ENCODE measurements at places on chromosomes 5 and 9. TPM values are rescaled to one million over a fixed set of nuclear protein-coding genes. Genes with fewer than 3 reads are reported as not detected.

DNA sequence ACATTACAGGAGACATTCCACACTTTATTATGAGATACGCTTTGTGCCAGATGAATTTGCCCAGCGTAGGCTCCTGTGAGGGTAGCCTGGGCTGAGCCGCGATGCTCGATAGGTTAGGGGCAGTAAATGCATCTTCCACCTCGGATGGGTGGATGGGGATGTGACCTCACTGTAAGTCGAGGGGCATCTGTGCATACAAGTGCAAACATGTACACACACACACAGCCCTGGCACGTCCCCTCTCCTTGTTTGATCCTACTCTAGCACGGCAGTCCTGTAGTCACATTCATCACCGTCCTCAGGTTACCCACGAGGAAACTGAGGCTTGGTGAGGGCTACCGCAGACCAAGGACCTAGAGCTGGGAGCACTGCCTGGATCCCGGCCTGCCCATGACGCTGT is 166.8 kb downstream of the COL23A1 start:
- no peaks in the 10 kb centered on the region for H3K36me3 ChIP-seq
- DNase-seq = no peak
- no peaks in the 10 kb centered on the region for H3K4me1 ChIP-seq
- no peak overlapping the region for H3K27ac ChIP-seq
- H3K4me3 ChIP-seq = no peak overlapping the region

GRCh38 chr9:126852086-126852688 is 8.3 kb upstream of the ZBTB34 start:
- no peak overlapping the region for H3K4me3 ChIP-seq
- H3K27ac ChIP-seq = no peak overlapping the region
- no peaks in the 10 kb centered on the region for H3K4me1 ChIP-seq
- no peak for DNase-seq
- H3K27me3 ChIP-seq = peaks cover 17% of the 10 kb centered on the region

DNA sequence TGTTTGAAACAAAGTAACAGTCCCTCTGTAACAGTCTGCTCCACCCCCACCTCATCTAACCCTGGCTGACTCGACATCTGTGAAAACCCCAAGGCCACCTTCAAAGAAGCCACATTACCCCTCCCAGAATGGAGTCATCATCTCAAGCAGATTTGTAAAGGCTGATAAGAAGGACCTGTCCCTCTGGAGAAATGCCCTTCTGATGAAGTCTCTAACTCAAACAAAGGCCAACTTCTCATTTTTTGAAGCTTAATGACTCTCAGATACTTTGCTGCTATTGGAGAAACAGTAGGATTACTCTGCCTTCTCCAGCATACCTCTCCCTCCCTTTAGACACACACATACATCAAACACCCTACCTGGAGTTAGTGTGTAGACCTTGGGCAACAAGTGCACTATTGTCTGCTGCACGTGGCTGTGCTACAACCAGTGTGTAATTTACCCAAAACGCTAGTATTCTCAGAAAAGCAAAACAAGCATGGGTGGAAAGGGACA is 5.3 kb upstream of the SUSD1 start:
- no peaks in the 10 kb centered on the region for H3K36me3 ChIP-seq
- H3K4me3 ChIP-seq = no peak overlapping the region

DNA sequence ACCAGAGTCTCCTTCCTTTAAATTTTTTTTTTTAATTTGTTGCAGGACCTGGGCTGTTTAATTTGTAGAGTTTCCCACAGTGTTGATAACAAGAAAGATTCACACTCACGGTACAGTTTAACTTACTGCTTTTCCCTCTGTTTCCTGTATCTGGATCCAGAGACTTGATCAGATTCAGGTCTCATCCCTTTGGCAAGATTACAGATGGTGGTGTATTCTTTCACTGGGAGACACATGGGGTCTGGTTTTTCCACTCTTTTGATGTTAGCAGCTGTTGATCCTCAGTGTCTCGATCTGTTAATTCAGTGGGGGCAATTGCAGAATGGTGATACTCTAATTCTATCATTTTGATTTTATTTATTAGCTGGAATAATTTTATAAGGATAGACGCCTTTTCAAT is 75.4 kb upstream of the TNFAIP8 start:
- H3K4me3 ChIP-seq = no peak overlapping the region
- no peak overlapping the region for H3K27ac ChIP-seq
- H3K27me3 ChIP-seq = no peaks in the 10 kb centered on the region
- DNase-seq = no peak

DNA sequence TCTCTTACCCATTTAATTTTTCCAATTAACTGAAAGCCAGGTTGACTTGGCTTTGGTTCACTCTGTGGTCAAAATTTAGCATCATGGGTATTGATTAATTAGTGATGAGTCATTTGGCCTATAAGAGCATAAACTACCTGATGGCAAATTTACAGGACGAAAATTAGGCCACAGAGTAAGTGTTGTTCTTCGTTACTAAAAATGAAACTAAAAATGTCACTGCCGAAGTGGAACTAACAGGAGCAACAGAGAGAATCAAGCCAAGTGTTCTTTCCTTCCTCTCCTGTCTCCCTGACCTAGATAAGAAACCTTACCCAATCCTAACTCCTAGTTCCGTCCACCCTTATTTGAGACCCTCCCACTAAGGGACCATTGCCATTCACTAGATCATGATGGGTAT is 176.9 kb downstream of the RAB3C start:
- peak overlapping the region; percentile 5 for H3K4me3 ChIP-seq
- H3K4me1 ChIP-seq = peaks cover 16% of the 10 kb centered on the region
- H3K27ac ChIP-seq = peak overlapping the region; percentile 60
- H3K36me3 ChIP-seq = no peaks in the 10 kb centered on the region

The DEPDC1B gene
- total RNA-seq = 1.3 TPM

GRCh38 chr5:112787896-112788295 is 50.2 kb downstream of the APC start:
- DNase-seq = no peak
- no peaks in the 10 kb centered on the region for H3K4me1 ChIP-seq
- H3K27me3 ChIP-seq = no peaks in the 10 kb centered on the region
- H3K36me3 ChIP-seq = peaks cover 54% of the 10 kb centered on the region

- H3K27ac ChIP-seq = no peak overlapping the region
- no peaks in the 10 kb centered on the region for H3K4me1 ChIP-seq
- no peaks in the 10 kb centered on the region for H3K27me3 ChIP-seq
- DNase-seq = no peak
Measured at GRCh38 chr9:110700953-110701352, 32.4 kb downstream of the MUSK start.

DNA sequence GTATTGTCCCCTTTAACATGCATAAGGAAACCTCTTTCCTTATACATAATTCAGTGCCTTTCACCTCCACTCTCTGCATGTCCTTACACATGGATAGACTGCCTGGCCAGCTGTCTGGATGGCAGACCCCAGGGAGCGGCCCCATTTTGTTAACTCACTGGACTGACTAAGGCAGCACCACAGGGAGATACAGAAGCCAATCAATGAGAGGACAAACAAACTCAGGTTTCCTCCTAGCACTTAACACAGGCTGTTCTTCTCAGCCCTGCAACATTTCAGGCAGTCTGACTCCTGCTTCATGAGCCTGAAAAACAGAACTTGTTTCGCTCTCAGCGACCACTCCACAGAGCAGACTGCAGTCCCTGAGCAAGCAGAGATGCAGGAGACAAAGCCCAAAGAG is 135.4 kb upstream of the RASEF start:
- H3K36me3 ChIP-seq = no peaks in the 10 kb centered on the region
- H3K4me3 ChIP-seq = no peak overlapping the region
- DNase-seq = no peak
- H3K27me3 ChIP-seq = no peaks in the 10 kb centered on the region
- H3K27ac ChIP-seq = no peak overlapping the region
- no peaks in the 10 kb centered on the region for H3K4me1 ChIP-seq

DNA sequence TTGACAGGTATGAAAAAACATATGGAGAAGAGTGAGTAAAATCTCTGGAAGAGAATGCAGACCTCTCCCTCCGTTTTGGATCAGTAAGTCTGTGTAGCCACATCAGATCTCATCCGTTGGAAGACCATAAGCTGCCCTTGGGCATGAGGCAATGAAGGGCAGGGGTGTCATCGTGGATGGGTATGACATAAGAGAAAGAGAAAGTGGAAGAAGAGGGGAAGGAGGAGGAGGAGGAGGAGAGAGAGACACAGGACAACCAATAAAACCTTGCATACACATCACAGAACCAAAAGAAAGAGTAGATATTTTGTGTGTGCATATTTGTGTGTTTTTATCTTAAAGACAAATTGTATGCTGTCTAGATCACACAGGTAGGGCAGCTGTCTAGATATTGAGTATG is 50.7 kb downstream of the PRRC1 start:
- H3K4me3 ChIP-seq = no peak overlapping the region
- peaks cover 7% of the 10 kb centered on the region for H3K4me1 ChIP-seq
- DNase-seq = no peak
- no peaks in the 10 kb centered on the region for H3K36me3 ChIP-seq
- no peak overlapping the region for H3K27ac ChIP-seq
- peaks cover 7% of the 10 kb centered on the region for H3K27me3 ChIP-seq

The CBY3 gene
- not detected for total RNA-seq

The IRX2 gene
- 32.4 TPM for total RNA-seq

GRCh38 chr5:174046558-174046957 is 1.1 kb downstream of the NSG2 start:
- H3K27me3 ChIP-seq = no peaks in the 10 kb centered on the region
- DNase-seq = no peak
- no peak overlapping the region for H3K27ac ChIP-seq
- H3K4me1 ChIP-seq = no peaks in the 10 kb centered on the region

DNA sequence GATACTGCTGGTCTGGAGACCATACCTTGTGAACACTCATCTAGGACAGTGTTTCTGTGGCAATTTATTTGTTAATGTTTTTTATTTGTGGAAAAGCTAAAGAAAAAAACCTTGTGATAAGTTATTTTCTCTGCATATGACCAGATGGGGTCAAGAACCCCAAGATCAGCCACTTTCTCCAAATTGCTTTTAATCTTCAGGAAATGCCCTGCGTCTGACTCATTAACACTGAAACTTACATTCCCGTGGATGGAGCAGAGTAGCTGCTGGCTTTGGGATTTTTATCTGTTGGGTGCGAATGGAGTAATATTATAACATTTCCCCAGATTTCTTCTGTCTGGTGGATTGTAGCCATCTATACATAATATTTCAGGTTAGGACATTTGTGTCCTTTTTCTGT is 444.5 kb downstream of the SH3GL2 start:
- no peak overlapping the region for H3K27ac ChIP-seq
- H3K27me3 ChIP-seq = no peaks in the 10 kb centered on the region
- DNase-seq = no peak

GRCh38 chr5:80961376-80962281 is 1.5 kb downstream of the RASGRF2 start:
- H3K27me3 ChIP-seq = peaks cover 97% of the 10 kb centered on the region
- H3K4me3 ChIP-seq = peak overlapping the region; percentile 45
- DNase-seq = no peak
- peaks cover 6% of the 10 kb centered on the region for H3K4me1 ChIP-seq
- H3K36me3 ChIP-seq = no peaks in the 10 kb centered on the region
- H3K27ac ChIP-seq = peak overlapping the region; percentile 76

The FBP2 gene
- not detected for total RNA-seq

The FOXD4L6 gene
- total RNA-seq = 0.26 TPM

- H3K4me1 ChIP-seq = no peaks in the 10 kb centered on the region
- no peaks in the 10 kb centered on the region for H3K36me3 ChIP-seq
Measured at GRCh38 chr5:81203729-81204128, 29.4 kb upstream of the CKMT2 start.

DNA sequence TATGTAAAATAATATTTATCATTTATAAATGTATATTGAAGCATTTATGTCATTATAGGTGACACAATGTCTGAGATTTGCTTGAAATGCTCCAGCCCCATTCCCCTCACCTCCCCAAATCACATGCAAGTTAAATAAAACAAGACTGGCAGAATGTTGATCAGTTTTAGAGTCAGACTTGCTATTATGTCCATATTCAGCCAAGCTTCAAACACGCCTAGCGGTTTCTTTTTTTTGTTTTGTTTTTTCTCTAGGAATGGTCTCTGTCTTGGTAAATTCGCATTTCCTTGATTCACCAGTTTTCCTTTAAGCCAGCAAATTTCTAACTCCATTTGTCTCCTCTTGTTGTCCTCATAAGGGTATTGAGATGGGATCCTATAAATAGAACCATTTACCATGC is 153.0 kb upstream of the HMHB1 start:
- no peaks in the 10 kb centered on the region for H3K36me3 ChIP-seq
- H3K27ac ChIP-seq = no peak overlapping the region
- H3K4me1 ChIP-seq = peaks cover 5% of the 10 kb centered on the region
- DNase-seq = no peak

- H3K4me3 ChIP-seq = no peak overlapping the region
- H3K4me1 ChIP-seq = no peaks in the 10 kb centered on the region
- DNase-seq = no peak
- no peak overlapping the region for H3K27ac ChIP-seq
- H3K27me3 ChIP-seq = no peaks in the 10 kb centered on the region
Measured at GRCh38 chr5:5523066-5523505, 100.6 kb downstream of the ICE1 start.
